ENCODE measurements at places on chromosomes 7 and 10.

GRCh38 chr10:86100581-86101061, 266.0 kb downstream of the GRID1 start:
- DNase-seq = peak; percentile 58

DNA sequence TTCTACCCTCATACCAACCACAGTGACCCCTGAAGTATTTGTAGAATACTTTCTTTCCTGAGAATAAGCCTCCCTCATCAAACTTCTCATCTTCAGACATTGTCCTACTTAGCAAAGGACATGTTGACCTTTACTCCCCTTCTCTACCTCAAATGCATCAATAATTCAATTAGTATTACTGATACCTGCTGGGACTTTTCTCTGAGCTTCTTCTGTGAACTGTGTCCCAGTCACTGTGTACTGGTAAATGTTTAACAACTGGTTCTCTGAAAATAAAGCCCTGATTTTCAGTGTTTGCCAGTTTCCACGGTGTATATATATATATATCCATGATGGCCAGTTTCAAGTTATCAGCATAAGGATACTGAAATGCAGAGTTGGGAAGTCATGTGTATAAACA, 12.2 kb downstream of the PANK1 start:
- no peak for DNase-seq

GRCh38 chr10:33132626-33133025, 174.6 kb upstream of the ITGB1 start:
- DNase-seq = peak; percentile 19

DNA sequence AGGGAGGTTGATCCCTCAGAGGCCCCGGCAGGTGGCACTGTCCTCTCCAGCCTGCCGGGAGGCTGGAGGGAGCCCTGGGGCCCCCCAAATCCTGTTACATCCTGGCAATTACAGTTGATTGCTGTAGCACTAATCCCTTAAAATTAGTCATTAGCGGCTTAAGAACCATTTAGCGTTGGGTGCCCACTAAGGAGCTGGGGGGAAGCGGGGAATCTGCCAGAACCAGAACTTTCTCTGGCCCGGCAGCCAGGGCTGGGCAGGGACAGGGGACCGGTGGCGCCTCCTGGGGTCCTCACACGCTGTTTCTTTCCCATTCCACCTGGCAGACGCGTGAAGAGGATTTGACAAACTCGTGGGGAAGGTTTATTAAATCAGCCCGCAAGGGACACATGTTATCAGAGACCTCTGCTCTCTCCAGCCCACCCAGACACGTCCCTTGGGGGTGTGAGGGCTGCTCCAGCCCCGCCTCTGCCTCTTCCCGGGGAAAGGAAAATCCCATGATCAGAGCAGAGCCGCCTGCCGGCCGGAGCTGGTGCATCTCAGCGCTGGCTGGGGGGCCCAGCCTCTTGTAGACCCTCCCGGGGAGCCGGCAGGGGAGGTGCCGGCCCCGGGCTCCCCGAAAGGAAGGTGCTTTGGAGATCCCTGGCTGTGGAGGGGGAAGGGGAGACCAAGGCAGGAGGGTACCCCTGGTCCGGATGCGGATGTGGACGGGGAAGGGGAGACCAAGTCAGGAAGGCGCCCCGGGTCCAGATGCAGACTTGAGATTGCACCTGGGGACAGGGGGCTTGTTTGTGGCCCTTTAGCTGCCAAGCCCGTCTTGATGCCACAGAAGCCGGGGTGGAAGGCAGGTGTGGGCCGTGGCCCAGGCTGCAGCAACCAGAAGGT, 142.7 kb downstream of the ELFN1 start:
- DNase-seq = no peak

- no peak for DNase-seq
These were observed 95.2 kb downstream of the CLEC2L start for GRCh38 chr7:139618482-139619366.

DNA sequence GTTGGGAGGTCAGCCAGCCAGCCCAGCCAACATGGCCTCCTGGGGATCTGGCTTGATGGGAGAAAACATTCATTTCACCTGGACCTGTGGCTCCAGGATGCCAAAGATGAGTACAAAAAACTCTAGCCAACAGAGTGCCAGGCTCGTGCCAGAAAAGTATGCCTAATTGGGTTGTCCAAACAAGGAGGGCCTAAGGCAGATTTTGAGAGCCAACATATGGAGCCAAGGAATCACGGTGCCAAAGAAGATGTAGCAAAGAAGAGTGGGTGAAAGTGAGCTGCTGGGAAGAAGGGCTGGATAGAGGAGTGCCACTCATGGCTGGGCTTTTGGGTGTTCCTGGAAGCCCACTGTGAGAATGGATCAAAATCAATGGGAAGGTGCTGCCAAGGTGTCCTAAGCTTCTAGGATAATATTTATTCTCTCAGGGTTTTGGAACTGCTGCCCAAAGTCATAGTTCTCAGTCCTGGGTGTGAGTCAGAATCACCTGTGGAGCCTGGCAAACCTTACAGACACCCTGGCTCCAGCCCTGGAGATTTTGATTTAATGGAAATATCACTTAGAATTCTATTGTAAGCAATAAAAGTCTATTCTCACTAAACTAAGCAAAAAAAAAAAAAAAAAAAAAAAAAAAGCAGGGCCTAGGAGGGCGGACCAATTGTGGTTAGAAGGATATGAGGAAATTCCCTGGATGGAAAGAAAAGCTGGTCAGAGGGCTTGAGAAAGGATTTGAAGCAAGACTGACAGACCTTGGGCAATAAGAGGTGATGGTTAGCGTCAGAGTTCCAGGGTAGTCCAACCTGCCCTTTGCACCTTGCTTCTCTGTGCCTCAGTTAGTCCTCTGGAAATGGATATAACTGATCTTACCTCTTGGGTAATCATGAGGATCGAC, 182.2 kb upstream of the PRR15 start:
- no peak for DNase-seq

DNA sequence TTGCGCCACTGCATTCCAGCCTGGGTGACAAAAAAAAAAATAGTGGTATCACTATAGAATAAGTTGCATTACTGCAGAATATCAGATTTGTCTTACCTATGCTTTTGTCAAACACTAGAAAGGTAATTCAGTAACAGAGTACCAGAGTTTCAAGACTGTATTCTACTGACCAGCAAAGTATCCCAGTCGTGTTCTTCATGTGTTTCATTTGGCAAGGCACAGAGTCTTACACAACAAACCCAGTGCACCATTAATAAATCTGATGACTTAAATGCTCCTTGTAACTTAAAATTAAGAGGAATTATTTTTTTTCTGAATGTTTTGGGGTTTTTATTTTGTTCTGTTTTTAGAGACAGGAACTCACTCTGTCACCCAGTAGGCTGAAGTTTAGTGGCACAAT, 34.4 kb upstream of the PBLD start:
- DNase-seq = no peak

- no peak for DNase-seq
These were observed 177.7 kb downstream of the SLC25A13 start for GRCh38 chr7:96144260-96144526.

GRCh38 chr7:70668606-70669358, 463.2 kb upstream of the GALNT17 start:
- DNase-seq = no peak

- DNase-seq = no peak
These were observed 26.3 kb upstream of the ITGB8 start for GRCh38 chr7:20304366-20304765.

DNA sequence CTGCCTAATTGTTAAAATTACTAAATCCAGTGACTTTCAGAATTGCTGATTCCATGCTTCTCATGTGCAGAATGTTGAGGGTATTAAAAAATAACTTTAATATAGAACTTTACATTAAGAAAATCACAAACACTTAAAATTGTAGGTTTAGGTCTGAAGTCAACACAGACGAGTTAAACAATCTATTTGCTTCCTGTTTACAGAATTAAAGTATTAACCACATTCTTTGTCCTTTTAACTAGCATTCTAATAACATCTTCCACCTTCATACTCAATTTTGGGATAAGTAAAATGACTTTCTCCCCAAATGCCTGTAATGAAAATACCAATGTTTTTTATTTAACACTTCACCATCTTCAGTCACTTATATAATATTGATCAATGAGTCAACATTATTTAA, 2.2 kb downstream of the ITGB1 start:
- no peak for DNase-seq

GRCh38 chr10:62183442-62183841, 85.2 kb downstream of the RTKN2 start:
- no peak for DNase-seq

GRCh38 chr7:46035166-46035565, 114.1 kb upstream of the IGFBP3 start:
- DNase-seq = no peak

DNA sequence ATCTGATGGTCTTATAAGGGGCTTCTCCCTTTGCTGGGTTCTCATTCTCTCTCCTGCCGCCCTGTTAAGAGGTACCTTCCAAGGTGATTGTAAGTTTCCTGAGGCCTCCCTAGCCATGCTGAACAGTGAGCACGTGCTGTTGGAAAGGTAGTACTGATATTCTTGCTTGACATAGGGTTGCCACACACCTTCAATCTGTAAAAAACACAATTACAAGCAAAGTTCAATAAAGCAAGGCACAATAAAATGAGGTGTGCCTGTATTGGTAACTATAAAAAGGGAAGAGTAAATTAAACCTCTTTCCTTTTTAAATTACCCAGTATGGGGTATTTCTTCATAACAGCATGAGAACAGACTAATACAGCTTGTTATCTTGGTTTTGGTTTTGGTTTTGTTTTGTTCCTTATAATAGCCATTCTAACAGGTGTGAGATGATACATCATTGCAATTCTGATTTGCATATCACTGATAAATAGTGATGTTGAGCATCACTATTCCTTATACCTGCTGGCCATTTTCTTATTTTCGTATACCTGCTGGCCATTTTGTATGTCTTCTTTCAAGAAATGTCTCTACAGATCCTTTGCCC, 164.9 kb upstream of the TRIM24 start:
- peak; percentile 16 for DNase-seq

- no peak for DNase-seq
These were observed 96.2 kb downstream of the VOPP1 start for GRCh38 chr7:55475855-55476803.

- no peak for DNase-seq
These were observed 60.1 kb downstream of the ZMIZ1 start for GRCh38 chr10:79128923-79129305.

- DNase-seq = peak; percentile 88
These were observed 100.6 kb downstream of the ICA1 start for GRCh38 chr7:8161364-8161828.

DNA sequence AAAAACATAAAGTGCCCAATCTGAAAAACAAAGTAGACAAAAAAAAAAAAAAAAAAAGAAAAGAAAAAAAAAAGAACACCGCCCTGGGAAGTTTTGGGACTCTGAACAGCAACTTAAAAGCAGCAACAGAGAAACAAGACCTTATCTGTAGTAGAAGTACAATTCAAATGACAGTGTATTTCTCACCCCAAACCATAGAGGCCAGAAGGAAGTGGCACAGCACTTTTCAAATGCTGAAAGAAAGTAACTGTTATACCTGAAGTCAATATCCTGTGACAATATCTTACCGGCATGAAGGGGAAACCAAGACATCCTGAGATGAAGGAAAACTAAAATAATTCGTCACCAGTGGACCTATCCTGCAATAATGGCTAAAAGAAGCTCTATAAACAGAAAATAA, 112.1 kb downstream of the DNAJC1 start:
- DNase-seq = no peak

GRCh38 chr10:98058295-98058694, 27.9 kb upstream of the CRTAC1 start:
- no peak for DNase-seq

DNA sequence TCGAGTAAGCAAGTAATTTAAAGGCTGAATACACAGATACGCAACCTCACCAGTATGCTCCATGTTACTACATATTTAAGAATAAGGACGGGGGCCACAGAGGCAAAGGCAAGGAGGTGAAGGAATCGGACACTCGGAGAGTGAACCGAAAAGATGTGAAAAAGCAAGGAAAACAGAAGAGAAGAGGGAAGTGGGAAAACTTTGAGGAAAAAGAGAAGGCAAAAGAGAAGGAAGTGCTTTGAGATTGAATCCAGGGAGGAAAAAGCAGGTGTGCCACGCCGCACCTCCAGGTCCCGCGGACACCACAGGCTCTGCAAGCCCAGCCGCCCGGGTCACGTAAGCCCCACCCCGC, 367 bp upstream of the AVL9 start:
- DNase-seq = no peak

DNA sequence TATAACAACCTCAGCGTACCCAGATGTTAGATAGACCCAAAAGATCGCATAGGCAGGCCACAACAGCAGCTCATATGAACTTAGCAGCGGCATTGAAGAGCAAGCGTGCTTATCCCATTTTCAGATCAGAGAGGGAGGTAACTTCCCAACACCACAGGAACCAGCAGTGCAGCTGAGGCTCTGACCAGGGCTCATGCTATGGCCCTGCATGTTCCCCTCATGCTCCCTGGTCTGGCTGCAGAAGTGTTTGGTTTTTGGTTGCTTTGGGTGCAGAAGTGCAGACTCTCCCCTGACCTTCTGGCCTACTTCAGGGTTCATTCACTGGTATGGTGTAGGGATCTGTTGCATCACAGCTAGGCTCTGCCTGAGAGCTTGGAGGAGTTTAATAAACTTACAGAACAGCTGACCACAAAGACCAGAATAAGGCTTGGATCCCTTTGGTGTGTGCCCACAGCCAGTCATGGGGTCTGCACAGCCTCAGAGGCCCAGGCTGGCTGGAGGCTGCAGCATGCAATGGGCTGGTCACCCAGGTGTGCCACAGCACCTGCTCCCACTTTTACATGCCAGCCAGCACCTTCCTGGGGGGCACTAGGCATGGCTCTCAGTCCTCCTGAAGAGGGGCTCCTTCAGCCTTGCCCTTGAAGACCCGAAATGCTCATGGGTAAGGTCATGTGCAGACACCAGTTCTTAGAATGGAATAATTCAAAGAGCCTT, 9.1 kb upstream of the CXCL12 start:
- no peak for DNase-seq

- no peak for DNase-seq
These were observed 114.2 kb downstream of the TES start for GRCh38 chr7:116324582-116324981.

DNA sequence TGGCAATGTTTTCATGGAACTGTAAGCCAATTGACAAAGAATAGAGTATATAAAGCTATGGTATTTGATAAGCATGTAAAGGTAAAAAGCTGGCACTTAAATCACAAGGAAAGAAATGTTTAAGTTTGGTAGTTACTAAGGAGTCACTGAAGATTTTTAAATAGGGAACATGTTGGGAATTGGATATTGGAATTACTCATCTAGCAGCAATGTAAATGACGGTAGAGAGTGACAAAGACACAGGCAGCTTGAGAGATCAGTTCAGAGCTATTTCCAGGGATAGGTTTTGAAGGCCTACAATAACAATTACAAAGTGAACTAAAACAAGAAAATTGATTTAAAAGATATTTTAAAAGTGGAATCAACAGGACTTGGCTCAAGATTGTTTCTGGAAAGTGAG, 36.8 kb downstream of the SP8 start:
- DNase-seq = no peak

Measured in OCI-M1 (cell line).